Vagina (tissue), 2 donors: ENCODE measurements at places on chromosomes 4 and X.

- DNase-seq: no peak
These were observed 1.4 kb upstream of the CT47C1 start for GRCh38 chrX:119071381-119071780.

GRCh38 chr4:57074744-57075143 lies 35.4 kb downstream of the IGFBP7 start:
- DNase-seq: no peak

DNA sequence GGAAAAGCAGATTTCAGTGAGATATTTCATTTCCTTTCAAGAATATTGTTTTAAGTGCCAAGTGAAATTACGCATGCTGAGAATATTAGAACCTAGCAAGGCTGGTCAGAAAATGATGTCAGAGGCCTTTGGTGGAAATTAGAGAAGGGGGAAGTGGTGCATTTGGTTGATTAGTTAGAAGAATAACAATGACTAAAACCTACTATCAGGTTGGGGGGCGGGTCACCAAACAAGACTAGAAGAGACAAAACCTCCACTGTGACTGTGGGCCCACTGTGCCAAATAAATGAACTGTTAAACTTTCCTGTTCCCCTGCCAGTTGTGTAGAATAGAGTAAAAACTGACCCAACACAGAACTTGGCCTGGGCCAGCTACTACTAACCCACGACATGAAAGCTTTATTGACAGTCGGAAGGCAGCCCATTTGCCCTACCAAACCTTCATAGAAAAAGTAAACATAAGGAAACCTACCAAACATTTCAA lies 2.9 kb downstream of the RAPGEF2 start:
- DNase-seq: no peak

DNA sequence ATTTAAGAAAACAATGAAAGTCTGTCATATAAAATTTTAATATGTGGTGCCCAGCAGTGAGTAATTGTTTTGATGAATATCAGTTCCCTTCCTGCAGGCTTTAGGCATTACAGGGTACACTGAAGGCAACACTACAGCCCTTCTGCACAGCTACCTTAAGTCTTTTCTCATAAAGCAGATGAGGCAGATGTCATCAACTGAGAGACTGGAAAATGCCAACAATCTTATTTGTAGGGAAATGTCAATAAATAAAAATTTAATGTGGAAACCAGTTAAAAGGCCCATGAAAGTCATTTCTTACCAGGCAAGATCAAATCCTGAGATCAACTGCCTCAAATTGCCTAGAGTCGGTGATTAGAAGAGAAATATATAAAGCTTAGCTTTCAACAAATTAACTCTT lies 193.4 kb upstream of the NWD2 start:
- DNase-seq: no peak

- no peak for DNase-seq
These were observed 276.0 kb upstream of the FAT1 start for GRCh38 chr4:186999686-187000085.

DNA sequence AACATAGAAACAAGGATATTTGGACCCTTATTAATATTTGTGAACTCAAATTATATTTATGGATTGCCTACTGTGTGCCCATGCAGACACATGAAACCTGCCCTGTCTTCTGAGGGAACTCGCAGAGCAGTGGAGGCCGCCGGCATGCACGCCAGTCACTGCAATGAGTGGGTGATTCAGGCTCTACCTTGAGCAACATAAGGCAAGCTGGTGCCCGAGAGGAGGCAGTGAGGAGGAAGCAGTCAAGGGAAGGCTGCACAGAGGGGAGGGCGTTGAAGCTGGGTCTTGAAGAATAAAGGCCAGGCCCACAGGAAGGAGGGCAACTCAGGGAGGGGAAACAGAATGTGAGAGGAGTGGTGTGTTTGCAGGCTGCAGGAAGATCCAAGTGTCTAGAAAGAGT lies 52.8 kb downstream of the PPEF2 start:
- DNase-seq: no peak

DNA sequence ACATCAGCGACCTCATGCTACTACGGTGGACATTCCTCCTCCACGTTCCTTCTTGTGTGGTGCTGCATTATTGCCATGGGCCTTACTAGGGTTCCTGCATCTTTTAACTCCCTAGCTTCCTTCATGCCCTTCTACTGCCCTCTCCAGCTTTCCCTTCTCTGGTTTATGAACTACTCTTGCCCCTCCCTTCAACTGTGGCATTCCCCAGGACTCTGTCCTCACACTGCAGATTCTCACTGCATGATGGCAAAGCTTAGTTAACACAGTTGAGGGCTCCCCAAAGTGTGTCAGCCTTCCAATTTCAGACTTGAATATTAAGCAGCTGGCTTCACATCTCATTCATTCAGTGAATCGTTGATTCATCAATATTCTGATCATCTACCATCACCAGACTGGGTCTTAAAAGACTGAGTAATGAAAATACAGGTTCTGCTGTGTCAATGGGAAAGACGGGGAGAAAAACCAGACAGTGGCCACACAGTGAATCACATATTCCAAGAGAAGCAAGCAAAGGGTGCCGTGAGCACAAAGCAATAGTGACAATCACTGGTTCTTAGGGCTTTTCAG lies 53.0 kb downstream of the ZFX start:
- DNase-seq: no peak

DNA sequence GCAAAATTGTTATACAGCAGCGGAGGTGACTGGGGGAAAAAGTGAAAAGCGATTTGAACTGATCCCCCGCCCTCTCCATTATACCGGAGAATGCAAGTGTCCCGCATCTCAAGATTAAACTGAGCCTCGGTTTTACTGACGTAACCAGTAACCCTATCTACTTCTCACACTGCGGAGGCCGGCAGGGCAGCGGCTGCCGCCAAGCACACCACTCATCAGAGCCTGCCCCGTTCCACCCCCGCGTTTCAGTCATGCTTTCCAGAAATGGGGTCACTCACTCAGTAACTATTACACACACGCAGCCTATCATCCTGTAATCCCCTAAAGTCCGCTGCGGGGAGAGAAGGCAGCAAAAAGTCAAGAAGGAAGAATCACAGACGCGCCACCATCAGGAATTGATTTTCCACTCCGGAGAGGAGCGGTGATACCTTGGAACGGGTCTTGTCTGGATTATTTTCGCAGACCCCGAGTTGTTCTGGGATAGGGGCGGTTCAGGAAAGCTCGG lies 1.4 kb downstream of the RPS6KA3 start:
- DNase-seq: peak; percentile 88

- DNase-seq: no peak
These were observed 19.2 kb downstream of the PI4K2B start for GRCh38 chr4:25253071-25253445.

DNA sequence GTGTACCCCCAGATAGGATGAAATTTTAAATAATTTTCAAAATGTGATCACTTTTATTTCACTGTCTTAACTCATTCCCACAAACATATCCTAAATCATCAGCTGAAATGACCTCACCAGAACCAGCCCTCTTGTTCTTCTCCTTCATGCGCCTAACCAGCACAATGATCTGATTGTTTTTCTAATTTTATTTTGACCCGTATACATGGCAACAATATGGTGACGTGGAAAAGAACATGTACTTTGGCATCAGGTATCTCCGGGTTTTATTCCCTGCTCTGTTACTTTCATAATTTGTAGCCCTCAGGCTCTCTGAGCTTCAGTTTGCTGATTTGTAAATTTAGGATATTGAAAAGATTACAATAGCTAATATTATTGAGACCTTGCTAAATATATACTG lies 562.4 kb upstream of the ZFP42 start:
- no peak for DNase-seq
